ENCODE measurements at places on chromosomes 5 and 9.

DNA sequence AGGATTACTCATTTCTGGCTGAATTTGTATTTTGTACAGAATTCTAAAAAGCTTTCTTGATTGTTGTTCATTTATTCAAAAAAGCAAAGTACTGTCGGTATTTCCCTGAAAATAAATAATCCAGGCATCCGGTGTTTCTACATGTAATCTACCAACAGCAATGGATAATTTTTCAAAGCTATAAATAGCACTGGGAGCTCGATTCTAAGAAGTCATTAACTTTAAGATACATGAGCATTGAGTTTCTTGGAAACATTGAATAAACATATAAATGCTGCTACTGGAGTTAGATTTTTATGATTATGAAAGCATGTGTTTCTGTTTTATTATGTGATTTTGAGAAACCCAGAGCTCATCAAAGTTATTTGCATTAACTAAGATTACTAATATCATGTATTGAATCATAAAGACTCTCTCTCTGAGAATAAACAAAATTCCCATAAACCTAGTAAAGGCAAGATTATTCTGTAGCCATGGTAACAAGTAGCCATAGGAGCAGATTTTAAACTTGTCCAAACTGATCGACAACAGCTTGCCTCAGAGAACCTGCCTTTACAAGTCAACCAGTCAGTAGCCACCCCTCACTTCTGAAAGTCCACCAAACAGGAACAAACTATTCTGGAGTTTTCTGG lies 197.0 kb downstream of the DRD1 start:
- no peak for DNase-seq

- DNase-seq = no peak
Measured at GRCh38 chr5:124514956-124515355, 231.5 kb downstream of the ZNF608 start.

- DNase-seq = no peak
Measured at GRCh38 chr5:172611913-172612312, 29.1 kb upstream of the NEURL1B start.

- DNase-seq = no peak
Measured at GRCh38 chr5:13972029-13972428, 27.5 kb upstream of the DNAH5 start.

DNA sequence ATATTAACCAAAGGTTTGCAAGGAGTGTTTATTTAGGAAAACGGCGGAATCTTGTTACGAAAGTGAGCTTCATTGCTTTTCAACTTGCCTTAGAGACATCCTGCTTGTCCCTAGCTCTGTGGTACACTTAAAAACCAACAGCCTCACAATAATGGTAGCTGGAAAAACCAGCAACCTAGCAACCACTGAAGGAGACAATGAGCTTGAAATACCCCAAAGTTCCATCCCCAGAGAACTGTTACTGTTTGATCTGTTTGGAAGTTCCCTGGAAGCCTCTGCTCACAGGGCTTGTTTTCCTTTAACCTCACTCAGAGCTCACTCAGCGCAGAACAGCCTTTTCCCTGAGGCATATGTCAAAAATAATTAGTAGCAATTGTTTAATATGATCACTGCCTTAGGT lies 43.2 kb downstream of the SH3TC2 start:
- DNase-seq = no peak

DNA sequence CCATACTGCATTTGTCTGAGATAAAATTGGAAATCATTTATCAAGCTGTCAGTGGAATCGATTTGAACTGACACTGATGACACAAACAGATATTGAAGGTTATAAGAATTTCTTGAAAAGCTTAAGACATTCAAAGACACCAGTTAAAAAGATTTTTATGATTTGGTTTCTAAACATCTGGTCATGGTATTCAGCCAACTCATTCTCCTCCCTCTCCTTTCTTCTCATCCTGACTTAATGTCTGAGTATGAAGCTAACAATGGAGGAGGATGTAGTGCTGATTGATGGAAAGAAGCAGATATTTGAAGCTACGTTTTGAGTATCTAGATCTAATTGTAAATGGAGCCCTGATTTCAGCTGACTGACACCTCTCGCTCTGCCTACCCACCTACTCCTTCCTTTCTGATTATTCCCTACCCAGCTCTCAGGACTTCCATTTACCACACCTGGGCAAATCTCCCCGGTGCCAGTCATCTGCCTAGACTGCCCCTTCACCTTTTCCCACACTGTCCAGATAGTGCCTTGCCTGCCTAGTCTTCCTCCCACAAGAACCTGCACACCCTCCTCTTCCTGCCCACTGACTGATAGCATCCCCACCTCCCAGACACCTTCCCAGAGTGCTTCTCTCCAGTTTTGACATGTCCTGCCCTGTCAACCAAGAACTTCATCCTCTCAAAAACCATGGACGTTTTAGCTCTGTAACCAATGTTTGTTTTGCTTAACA lies 20.7 kb upstream of the LIFR start:
- no peak for DNase-seq

DNA sequence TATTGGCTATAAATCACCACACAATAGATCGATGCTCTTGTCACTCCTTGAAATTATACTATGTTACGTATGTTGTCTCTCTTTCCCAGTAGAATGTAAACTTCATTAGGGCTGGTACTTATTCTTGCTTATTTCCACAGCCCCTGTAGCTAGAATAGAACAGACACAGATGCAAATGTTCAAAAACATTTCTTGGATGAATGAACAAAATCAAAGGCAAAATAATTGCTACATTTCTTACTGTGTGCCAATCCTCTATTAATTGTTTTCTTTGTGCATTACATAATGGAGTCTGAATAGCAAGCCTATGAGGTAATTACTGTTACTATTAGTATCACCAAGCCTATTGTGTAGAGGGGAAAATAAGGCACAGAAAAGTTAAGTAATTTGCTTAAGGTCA lies 725 bp upstream of the OR13C2 start:
- DNase-seq = no peak

DNA sequence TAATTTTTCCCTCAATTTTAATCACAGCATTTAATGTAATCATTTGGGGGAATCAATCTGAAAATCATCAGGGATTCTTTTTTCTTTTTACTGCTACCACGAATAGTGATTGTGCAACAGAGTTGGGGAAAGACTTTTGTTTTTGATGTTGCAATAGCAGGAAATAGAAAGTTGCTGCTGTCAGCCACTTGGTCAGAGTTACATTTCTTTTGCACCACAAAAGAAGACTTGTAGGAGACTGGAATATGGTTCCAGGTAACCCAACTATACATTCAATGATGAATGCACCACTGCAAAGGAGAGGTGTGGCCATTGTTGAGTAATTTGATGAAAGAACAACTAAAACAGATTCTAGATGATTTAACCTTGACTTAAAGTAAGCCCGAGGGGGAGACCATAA lies 46.3 kb upstream of the PALM2AKAP2 start:
- no peak for DNase-seq

GRCh38 chr5:43171926-43172325 lies 20.1 kb upstream of the NIM1K start:
- no peak for DNase-seq

DNA sequence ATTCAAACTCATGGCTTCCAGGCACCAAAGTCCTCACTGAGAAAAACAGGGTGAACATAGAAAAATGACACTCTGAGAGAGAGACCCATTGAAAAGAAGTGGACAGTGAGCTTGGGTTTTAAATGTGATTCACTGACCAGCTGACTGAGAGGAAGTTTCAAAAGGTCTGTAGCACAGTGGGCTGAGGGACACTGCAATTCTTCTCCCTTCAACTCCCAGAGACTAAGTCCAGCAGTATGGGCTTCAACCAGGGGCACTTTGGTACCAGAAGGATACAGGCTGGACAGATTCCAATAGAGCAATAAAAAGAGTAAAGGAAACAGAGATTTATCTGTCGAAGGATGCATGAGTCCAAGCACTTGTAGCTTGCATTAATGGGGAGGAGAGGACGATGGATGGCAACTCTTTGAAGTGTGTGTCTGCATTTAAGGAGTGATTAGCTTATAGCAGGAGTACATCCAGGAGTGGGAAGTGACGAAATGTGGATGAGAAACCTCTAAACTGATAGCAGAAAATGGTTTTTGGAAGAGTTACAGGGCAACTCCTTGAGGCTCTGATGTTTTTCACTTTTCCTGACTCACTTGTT lies 117.0 kb upstream of the ANKRD55 start:
- no peak for DNase-seq

DNA sequence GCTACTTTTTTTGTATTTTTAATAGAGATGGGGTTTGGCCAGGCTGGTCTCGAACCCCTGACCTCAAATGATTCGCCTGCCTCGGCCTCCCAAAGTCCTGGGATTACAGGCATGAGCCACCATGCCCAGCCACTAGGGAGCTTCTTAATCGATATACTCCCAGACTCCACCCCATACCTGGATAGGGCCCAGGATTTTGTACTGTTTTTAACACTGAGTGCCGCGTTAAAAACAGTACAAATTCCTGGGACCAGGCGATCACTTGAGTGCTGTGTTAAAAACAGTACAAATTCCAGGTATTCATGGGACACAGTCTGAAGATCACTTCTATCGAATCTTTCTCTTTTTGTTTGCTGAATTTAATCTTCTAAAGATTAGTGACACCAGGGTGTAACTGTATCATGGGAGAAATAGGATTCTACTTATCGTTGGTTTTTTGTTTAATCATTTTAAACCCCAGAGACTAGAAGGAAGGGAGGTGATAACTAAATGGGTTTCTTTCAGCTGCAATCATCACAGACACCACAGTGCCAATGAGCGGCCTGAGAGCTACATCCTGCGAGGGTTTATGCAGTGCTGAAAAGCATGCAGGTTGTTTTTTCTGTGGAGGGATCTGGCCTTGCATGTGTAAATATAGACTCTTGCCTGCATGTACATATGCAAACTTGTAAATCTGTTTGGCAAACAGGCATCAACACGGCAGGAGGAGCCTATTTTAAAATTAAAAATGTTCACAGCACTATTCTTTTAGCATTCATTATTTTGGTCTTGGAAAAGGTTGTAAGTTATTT lies 303.8 kb upstream of the WWC1 start:
- DNase-seq = no peak

GRCh38 chr9:19386502-19387044 lies 6.5 kb upstream of the RPS6 start:
- DNase-seq = no peak

DNA sequence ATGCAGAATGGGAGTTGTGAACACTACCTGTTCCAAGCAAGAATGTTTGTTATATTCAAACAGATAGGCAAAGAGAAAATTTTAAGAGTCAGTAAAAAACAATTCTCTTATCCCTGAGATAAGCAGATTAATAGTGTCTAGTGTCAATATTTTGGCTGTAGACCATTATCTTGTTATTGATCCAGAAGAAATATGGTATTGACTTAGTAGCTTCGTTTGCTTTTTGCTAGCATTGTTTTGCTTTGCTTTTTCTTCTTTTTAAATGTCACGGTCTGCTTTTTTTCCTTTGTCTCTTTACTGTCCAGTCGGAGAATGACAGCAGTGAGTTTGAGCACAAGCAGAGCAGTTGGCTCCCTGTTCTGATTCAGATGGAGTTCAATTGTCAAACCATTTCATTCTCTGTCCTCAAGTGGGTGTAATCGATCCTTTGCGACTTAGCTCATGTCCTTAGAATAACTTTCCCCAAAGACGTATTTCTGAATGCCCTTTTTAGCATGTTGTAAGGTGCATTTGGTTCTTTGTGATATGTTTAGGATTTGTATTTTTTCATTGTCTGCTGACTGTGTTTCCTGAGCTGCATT lies 29.3 kb downstream of the FUBP3 start:
- no peak for DNase-seq

- DNase-seq = no peak
Measured at GRCh38 chr9:18379073-18379811, 94.7 kb upstream of the ADAMTSL1 start.

DNA sequence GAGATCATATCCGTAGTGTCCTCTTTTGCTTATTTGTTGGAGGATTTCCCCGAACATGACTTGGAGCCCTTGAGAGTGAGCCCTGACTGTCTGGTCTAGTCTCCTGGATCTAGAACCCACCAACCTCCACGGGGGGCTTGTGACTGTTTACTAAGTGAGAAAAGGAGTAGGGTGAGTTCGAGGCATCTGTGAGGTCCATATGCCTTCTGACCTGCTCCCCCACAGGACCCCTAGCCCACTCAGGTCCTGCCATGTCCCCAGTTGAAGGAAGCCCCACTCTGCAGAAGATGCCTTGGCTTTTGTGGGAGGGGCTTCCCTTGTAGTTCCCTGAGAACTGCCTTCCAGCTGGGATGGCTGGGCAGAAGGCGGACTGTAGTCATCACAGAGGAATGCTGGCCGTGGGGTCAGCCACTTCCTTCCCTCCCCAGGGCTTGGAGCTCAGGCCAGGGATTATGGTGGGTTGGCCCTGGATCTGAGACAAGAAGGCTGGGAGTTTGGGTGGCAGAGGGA lies 7.0 kb upstream of the IRF1 start:
- DNase-seq = no peak

GRCh38 chr5:174300941-174301761 lies 255.6 kb downstream of the NSG2 start:
- DNase-seq = no peak

DNA sequence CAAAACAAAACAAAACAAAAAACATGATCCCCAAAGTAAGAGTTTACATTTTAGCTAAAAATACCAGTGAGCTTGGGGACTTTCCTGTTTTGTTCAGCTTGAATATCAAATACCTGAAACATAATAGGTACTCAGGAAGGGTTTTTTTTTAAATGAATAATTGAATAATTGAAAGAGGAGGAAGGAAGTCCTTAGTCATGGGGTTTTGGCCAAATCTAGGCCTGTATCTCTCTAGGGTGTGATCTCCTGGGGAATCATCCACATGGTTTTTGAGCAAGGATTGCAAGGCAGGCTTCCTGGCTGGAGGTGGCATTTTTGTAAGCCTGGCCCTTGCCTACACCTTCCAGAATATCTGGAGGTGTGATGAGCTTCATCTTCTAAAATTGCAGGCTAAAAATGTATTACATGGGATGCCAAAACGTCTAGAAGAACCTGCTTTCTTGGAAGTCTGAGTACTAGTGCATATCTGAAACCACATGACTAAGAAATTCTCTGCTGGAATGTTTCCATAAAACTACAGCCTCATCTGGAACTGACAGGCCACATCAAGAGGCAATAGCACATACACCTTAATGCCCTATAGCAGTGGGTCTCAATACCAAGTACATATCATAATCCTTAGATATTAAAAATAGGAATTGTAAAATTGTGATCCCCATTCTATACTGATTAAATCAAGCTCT lies 10.4 kb downstream of the C9 start:
- DNase-seq = no peak

DNA sequence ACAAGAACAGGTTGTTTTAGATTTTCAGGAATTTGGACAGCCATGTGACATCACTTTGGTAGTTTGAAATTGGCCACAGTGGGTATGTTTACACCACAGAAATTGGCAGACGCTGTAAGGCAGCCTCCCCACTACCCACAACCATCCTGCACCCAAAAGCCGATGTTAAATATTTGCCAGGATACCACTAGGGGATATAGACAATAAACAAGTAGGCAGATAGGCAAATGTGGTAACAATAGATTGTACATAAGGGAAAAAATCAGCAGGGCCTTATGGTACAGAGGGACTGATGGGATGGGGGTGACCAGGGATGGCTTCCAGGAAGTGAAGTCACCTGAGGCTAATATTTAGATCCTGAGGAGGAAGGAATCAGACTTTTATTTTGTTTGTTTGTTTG lies 31.1 kb upstream of the DUSP1 start:
- DNase-seq = no peak
